Endodermal cell (in vitro differentiated cells): ENCODE measurements at places on chromosomes 2 and 18. TPM values are rescaled to one million over a fixed set of nuclear protein-coding genes. Genes with fewer than 3 reads are reported as not detected.

Gene TCF23
- not detected in 2 replicates for total RNA-seq

Gene SPP2
- total RNA-seq: not detected in 3 replicates

Gene SIX3
- total RNA-seq: 5.7 and 7.5 TPM in 2 replicates

Gene ZNF804A
- not detected in 3 replicates for total RNA-seq

Gene MC4R
- not detected in 2 replicates for total RNA-seq

Gene BOK
- total RNA-seq: 20.1 to 23.4 TPM (median 20.6 TPM) in 3 replicates

Gene ME2
- total RNA-seq: 74.0 to 89.4 TPM (median 74.4 TPM) in 3 replicates

Gene DPP10
- 6.8 and 8.2 TPM in 2 replicates for total RNA-seq

Gene YWHAQ
- 374 TPM in 2 replicates for total RNA-seq

Gene TPO
- not detected in 3 replicates for total RNA-seq

Gene ASXL3
- total RNA-seq: 0.56 and 1.1 TPM in 2 replicates

Gene IL18R1
- 1.5 and 2.2 TPM in 2 replicates for total RNA-seq

Gene PDE11A
- total RNA-seq: 1.3 and 1.5 TPM in 2 replicates

Gene DNAH7
- total RNA-seq: 1.1 to 1.2 TPM (median 1.1 TPM) in 3 replicates

Gene RGPD3
- total RNA-seq: 0.28 to 0.49 TPM (median 0.44 TPM) in 3 replicates

Gene SLC23A3
- 0.45 and 1.9 TPM in 2 replicates for total RNA-seq

Gene TEX44
- not detected in 3 replicates for total RNA-seq

Gene CFLAR
- total RNA-seq: 128 and 168 TPM in 2 replicates

Gene MROH2A
- total RNA-seq: not detected in 2 replicates

Gene GCKR
- total RNA-seq: 1.4 and 1.8 TPM in 2 replicates

Gene POTEC
- total RNA-seq: not detected in 2 replicates

Gene FOXD4L1
- 0.22 TPM in 1 of 2 replicates, not detected in the other for total RNA-seq

Gene CDH2
- 489 and 572 TPM in 2 replicates for total RNA-seq

Gene RAD51AP2
- not detected in 2 replicates for total RNA-seq

Gene ANKRD30BL
- total RNA-seq: 0.18 and 0.73 TPM in 2 replicates

Gene CXCR2
- not detected in 2 replicates for total RNA-seq

Gene IL37
- total RNA-seq: not detected in 3 replicates

Gene ITSN2
- total RNA-seq: 16.8 and 17.8 TPM in 2 replicates

Gene HOXD12
- not detected in 2 replicates for total RNA-seq

Gene UGT1A5
- not detected in 2 replicates for total RNA-seq

Gene IL36G
- 0.40 to 1.2 TPM in 2 of 3 replicates, not detected in the other for total RNA-seq

Gene GAREM2
- 8.1 and 9.2 TPM in 2 replicates for total RNA-seq

Gene KIF5C
- 39.1 to 50.1 TPM (median 39.7 TPM) in 3 replicates for total RNA-seq

Gene REG1B
- total RNA-seq: not detected in 2 replicates

Gene TFCP2L1
- total RNA-seq: 3.0 and 4.3 TPM in 2 replicates

Gene SULT1C4
- total RNA-seq: 2.7 and 3.5 TPM in 2 replicates

Gene FTCDNL1
- total RNA-seq: 1.2 to 2.0 TPM (median 1.5 TPM) in 3 replicates

Gene DSC3
- total RNA-seq: 0.26 and 0.41 TPM in 2 replicates

Gene SRD5A2
- total RNA-seq: 0.05 TPM in 1 of 2 replicates, not detected in the other

Gene CACNB4
- total RNA-seq: 0.59 and 0.95 TPM in 2 replicates

Gene CRYGA
- total RNA-seq: not detected in 3 replicates

Gene AKAIN1
- not detected in 3 replicates for total RNA-seq

Gene MYO7B
- total RNA-seq: 0.11 TPM in 1 of 3 replicates, not detected in the others

Gene GKN2
- total RNA-seq: not detected in 2 replicates

Gene MDH1
- total RNA-seq: 244 to 259 TPM (median 246 TPM) in 3 replicates

Gene SLC5A7
- total RNA-seq: not detected in 3 replicates

Gene ARHGAP25
- total RNA-seq: 2.1 and 2.6 TPM in 2 replicates

Gene SCN7A
- total RNA-seq: 0.20 and 0.29 TPM in 2 replicates
